Activated naive CD8-positive, alpha-beta T cell treated with anti-CD3 and anti-CD28 coated beads, Interleukin-2, amount 10 ng/mL, durations not matched to agents 7 days and 5 days (primary cell): ENCODE measurements at places on chromosomes 16 and 17. TPM values are rescaled to one million over a fixed set of nuclear protein-coding genes. Genes with fewer than 3 reads are reported as not detected.

GRCh38 chr16:88519240-88519639 lies 51.0 kb upstream of the ZC3H18 start:
- no peak overlapping the region for H3K27ac ChIP-seq
- peaks cover 17% of the 10 kb centered on the region for H3K36me3 ChIP-seq

DNA sequence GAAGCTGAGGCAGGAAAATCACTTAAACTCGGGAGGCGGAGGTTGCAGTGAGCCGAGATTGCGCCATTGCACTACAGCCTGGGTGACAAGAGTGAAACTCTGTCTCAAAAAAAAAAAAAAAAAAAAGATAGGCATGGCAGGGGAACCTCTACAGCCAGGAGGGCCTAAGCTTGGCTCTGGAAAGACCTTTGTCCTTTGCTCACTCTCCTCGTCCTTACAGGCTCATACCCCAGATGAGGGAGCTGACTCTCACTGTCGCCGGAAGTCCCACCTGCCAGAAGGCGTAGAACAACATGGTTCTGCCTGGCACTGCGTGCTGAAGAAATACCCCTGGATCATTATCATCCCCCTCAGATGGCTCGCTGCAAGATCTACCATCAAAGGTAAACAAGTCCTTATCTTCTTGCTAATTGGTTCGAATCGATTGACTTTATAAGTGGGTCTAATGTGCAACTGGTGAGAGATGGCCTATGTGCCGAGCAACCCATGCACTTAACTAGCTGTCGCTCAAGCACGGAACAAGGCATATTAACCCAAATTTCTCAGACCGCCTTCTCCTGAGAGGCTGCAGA lies 29.7 kb downstream of the RTN4RL1 start:
- H3K36me3 ChIP-seq = peaks cover 2% of the 10 kb centered on the region
- no peak overlapping the region for H3K4me3 ChIP-seq
- DNase-seq = no peak
- H3K4me1 ChIP-seq = peaks cover 2% of the 10 kb centered on the region

DNA sequence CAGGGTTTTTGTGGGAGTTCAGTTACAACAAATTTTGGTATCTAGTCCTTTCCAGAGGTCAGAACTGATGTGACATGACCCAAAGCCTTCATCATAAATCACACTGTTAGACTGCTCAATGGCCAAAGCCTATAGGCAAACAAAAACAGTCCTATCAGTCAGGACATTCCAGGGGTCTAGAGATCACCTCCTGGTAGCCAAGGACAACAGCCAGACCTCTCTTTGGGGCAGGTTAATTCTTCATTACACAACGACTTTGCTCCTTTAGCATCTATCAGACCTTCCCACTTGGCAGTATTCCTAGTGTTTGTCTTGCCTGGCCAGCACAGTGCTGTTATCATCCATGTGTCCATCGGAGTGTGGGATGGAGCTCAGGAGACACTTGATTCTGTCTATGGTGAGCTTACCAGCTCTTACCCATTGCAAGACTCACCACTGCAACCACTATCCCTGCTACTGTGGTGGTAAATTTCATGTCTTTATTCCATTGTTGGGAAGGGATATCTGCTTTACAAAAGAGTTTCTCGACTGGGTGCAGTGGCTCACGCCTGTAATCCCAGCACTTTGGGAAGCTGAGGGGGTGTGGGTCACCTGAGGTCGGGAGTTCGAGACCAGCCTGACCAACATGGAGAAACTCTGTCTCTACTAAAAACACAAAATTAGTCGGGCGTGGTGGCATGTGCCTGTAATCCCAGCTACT lies 95.5 kb upstream of the DHX40 start:
- H3K27ac ChIP-seq = peak overlapping the region; percentile 68
- H3K36me3 ChIP-seq = no peaks in the 10 kb centered on the region
- H3K4me3 ChIP-seq = no peak overlapping the region
- peaks cover 40% of the 10 kb centered on the region for H3K4me1 ChIP-seq
- no peak for DNase-seq

- H3K36me3 ChIP-seq = no peaks in the 10 kb centered on the region
- no peaks in the 10 kb centered on the region for H3K27me3 ChIP-seq
- H3K4me1 ChIP-seq = no peaks in the 10 kb centered on the region
- H3K27ac ChIP-seq = no peak overlapping the region
These were observed 238.4 kb upstream of the AXIN2 start for GRCh38 chr17:65799869-65800268.

GRCh38 chr17:45319239-45319703 lies 2.5 kb upstream of the MAP3K14 start:
- no peaks in the 10 kb centered on the region for H3K27me3 ChIP-seq
- no peak overlapping the region for H3K4me3 ChIP-seq

DNA sequence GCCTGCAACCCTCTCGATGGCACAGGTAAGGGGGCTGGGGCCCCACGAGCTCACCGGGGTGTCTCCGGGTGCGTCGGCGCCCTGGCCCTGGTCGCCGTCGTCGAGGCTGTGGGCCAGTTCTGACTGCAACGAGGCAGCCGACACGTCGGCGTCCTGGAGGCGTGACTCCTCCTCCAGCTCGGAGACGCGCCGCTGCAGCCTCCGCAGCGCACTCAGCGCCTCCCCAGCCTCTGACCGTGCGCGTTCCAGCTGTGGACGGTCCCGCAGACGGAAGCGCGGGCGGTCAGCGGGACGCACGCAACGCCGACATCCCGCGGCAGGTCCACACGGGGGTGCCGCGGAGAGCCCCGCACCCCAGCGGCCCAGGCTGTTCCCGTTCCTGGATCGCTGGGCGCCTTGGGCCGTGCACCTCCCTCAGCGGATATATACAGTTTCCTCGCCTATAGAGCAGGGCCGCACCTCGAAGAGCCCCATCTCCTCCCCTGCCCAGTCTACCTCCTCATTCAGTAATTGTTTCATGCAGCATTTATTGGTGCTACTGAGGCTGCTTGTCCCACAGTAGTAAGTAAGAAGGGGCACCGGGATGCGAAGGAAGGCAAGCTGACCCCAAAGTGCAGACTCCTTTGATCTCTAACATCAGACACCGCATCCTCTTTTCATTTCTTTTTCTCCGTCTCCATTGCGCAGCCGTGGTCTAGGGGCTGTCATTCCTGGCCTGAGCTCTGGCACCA lies 5.8 kb downstream of the THOC6 start:
- peaks cover 27% of the 10 kb centered on the region for H3K4me1 ChIP-seq
- peaks cover 10% of the 10 kb centered on the region for H3K36me3 ChIP-seq
- H3K27me3 ChIP-seq = peaks cover 27% of the 10 kb centered on the region
- DNase-seq = peak; percentile 78
- H3K4me3 ChIP-seq = peak overlapping the region; percentile 81

GRCh38 chr17:74437702-74438101 lies 5.8 kb downstream of the GPRC5C start:
- no peak for DNase-seq
- peaks cover 35% of the 10 kb centered on the region for H3K27me3 ChIP-seq
- H3K36me3 ChIP-seq = no peaks in the 10 kb centered on the region

GRCh38 chr17:5364156-5364555 lies 55.3 kb downstream of the NUP88 start:
- peaks cover 14% of the 10 kb centered on the region for H3K36me3 ChIP-seq
- no peak overlapping the region for H3K4me3 ChIP-seq
- DNase-seq = no peak
- H3K27ac ChIP-seq = no peak overlapping the region
- H3K27me3 ChIP-seq = no peaks in the 10 kb centered on the region

- peaks cover 4% of the 10 kb centered on the region for H3K27me3 ChIP-seq
- no peak for DNase-seq
- no peaks in the 10 kb centered on the region for H3K4me1 ChIP-seq
- H3K36me3 ChIP-seq = no peaks in the 10 kb centered on the region
These were observed 1.1 kb downstream of the ABCA9 start for GRCh38 chr17:69059458-69060175.

DNA sequence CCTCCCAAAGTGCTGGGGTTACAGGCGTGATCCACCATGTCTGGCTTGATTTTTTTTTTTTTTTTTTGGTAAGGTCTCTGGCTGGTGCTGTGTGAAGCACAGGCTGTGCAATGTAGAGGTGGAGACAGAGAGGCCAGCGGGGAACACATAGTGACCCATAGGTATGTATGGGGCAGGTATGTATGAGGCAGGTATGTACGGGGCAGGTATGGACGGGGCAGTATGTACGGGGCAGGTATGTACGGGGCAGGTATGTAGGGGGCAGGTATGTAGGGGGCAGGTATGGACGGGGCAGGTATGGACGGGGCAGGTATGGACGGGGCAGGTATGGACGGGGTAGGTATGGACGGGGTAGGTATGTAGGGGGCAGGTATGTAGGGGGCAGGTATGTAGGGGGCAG lies 5.0 kb downstream of the RPL3L start:
- no peak overlapping the region for H3K27ac ChIP-seq
- no peak overlapping the region for H3K4me3 ChIP-seq
- no peaks in the 10 kb centered on the region for H3K4me1 ChIP-seq
- DNase-seq = no peak

DNA sequence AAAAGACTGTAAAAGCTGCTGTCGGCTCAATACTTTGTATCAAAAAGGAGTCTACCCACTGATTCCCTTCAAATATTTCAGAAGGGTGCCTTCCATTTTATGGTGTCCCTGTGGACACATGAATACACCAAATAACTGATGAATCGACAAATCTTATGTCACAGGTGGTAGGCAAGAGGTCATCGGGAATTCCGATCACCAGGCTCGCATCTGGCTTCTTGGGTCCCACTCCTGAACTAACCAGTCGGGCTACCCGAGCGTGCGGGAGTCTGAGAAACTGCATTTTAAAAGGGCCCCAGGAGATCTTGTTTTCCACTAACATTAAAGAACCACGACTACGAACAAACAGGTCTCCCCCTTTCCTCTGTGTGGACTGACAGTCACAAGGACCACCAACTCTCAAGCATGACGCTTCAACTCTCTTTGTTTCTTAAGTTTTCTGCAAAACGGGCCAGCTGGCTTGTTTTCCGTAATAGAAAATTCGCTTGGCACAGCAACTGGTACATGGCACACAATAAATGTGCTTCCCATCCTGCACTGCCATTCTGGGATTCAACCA lies 873 bp downstream of the PSME3IP1 start:
- peaks cover 4% of the 10 kb centered on the region for H3K36me3 ChIP-seq
- H3K27ac ChIP-seq = peak overlapping the region; percentile 98
- no peaks in the 10 kb centered on the region for H3K27me3 ChIP-seq
- H3K4me3 ChIP-seq = peak overlapping the region; percentile 97
- peaks cover 24% of the 10 kb centered on the region for H3K4me1 ChIP-seq

The CHAD gene
- total RNA-seq = not detected

The KRT12 gene
- total RNA-seq = not detected

The DPEP3 gene
- total RNA-seq = 0.64 TPM

The TPSG1 gene
- not detected for total RNA-seq

The FA2H gene
- total RNA-seq = not detected

The TMEM238L gene
- not detected for total RNA-seq

The EVI2B gene
- total RNA-seq = 100 TPM
